Stimulated activated CD8-positive, alpha-beta memory T cell treated with anti-CD3 and anti-CD28 coated beads, Interleukin-12 subunit alpha, Interleukin-12 subunit beta, amount 100 ng/mL, for 1 hour (primary cell): ENCODE measurements at places on chromosomes 1 and 21.

- no peak for DNase-seq
Observed at GRCh38 chr1:235883261-235883927, 16.7 kb upstream of the LYST start.

DNA sequence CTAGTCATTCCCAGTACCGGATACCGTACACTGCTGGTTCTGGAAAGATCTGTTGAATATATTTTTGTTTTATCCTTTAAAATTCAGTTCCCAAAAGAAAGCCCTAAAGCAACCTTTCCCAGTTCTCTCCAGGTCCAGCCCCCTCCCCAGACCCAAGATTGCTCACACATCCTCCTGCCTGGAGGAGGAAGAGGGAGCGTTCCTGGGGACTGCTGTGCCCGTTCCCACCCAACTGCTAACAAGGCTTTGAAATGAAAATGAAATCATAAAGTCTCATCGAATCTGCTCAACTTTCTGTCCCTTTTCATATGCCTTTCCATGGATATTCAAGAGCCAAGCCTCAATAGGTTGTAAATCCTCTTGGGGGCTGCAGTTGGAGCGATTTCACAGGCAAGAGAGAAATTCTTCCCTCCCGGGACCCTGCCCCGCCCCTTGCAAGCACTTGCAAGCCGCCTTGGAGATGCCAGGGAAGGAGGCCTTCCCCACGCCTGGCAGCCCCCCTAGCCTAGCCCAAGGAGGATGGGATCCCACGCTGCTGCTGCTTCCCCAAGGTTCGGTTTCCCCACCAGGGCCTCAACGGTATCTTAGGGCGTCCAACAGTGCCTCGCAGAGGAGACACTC is 113.2 kb upstream of the CACHD1 start:
- DNase-seq: no peak

DNA sequence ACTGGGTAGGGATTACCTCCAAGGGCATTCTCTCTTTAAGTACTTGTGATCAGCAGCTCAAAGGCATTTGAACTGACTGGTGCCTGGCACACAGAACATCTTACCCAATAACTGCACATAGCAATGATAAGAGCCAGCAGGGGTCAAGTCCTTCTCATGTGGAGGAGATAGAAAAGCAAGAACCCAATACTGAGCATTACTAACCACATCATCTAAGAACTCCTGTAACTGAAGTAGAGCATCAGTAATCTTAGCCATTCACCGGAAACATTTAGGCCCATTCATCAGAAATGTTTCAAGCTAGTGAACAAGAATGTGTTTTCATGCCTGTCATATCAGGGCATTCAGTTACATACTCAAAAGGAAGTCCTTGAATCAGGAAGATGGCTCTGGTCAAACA is 33.6 kb upstream of the THEM4 start:
- no peak for DNase-seq

DNA sequence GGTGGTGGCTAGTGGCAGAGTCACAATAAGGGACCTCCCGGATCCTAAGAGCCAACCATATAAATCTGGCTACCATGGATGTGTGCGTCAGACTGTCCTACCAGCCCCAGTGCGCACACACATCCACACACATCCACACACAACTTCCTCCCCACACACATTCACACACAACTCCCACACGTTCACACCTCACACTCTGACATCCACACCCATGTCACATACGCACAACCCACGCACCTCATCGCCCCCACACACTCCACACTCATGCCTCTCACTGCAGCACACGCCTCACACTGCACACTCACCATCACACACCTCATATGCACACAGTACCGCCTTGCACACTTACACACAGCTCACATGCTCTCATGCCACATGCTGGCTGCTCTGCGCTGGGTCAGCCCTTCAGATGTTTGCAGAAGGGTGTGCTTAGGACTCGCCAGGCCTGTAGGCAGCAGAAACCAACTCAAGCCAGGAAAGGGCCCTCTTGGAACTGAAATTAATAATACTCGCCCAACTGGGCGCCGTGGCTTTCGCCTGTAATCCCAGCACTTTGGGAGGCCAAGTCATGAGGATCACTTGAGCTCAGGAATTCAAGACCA is 3.0 kb downstream of the LDLRAD2 start:
- no peak for DNase-seq

GRCh38 chr1:223323491-223324484 is 40.2 kb downstream of the SUSD4 start:
- no peak for DNase-seq

DNA sequence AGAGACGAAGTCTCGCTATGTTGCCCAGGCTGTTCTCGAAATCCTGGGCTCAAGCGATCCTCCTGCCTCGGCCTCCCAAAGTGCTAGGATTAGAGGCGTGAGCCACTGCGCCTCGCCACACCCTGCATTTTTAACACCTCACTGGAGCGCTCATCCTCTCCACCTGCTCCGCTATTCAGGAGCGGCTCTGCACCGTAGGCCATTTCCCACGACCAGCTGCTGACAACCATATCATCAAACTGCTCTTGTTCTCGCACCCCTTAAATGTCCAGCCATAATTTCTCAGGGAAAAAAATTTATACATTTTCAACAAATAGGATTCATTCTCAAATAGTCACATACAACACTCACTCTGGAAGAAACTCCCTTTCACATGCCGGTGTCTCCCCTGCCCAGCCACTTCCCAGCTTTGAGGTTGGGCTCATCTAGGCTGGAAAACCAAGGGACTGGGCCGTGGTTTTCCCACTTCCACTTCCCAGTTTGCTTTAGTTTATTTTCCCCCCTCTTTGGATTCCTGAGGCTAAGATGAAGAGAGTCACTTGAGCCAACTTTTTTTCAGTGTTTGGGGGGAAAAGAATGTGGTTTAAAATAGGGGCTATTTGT is 639 bp upstream of the IPO9 start:
- no peak for DNase-seq

DNA sequence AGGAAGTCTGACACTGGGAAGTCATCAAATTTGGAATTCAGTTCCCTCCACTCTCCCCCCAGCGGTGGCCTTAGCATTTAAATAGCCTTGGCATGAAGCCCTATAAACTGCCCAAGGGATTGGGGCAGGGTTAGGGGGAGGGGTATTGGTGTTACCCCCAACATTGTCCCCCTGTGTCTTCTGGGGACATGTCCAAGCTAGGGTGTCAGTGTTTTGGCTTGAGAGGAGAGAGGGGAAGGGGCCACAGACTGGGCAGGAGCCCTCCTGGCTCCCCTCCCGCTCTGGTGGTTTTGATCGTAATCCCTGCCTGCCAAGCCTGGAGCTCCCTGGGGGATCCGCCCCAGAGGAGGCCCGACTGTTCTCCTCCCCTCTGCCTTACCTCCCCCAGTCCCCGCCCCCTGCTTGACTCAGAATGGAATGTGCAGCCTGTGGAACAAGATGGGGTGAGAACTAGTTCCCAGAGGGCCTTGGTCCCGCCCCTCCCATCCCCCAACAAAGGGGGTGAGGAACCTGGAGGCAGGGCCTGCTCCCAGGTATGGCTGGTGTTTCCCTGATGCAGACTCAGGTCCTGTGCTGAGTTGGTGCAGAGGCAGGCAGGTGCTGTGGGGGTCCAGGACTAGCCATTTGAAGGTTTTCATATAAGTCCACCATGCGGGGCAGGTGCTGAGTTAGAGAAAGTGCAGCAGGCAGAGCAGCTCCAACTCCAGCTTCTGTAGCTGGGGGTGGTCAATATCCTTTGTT is 7.4 kb downstream of the SOX13 start:
- no peak for DNase-seq

GRCh38 chr1:78902641-78903040 is 103.9 kb downstream of the ADGRL4 start:
- no peak for DNase-seq

- no peak for DNase-seq
Observed at GRCh38 chr21:44952116-44952928, 12.5 kb downstream of the SLX9 start.

- no peak for DNase-seq
Observed at GRCh38 chr1:200473698-200474371, 64.0 kb upstream of the ZNF281 start.

DNA sequence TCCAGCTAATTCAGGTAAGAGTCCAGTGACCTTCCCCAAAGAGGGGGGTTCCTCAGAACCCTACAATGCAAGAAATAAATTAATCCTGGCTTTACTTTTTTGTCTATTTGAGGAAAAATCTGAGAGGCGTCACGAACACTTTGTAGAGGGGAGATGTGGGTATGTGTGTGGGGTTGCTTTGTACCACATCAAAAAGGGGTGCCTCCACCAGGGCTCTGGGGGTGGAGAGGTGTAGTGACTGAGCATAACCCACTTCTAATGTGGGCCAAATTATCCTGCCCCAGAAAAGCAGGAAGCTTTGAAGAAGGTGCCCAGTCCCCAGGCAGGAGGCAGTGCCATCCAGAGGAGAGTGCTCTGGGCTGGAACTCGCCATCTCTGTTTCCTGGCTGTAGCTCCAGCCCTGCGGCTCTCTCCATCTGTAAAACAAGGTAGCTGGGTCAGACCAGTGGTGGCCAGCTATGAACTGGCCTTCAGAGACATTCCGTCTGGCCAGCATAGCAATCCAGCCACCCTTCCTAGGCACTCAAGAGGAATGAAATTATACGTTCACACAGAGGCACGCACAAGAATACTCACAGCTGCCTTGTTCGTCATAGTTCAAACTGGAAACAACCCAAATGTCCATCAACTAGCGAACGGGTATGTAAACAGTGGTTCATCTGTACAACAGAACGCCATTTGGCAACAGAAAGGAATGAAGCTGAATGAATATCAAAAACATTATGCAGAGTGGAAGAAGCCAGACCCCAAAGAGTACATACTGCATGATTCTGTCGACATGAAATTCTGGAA is 45.4 kb upstream of the TNFRSF1B start:
- DNase-seq: no peak

DNA sequence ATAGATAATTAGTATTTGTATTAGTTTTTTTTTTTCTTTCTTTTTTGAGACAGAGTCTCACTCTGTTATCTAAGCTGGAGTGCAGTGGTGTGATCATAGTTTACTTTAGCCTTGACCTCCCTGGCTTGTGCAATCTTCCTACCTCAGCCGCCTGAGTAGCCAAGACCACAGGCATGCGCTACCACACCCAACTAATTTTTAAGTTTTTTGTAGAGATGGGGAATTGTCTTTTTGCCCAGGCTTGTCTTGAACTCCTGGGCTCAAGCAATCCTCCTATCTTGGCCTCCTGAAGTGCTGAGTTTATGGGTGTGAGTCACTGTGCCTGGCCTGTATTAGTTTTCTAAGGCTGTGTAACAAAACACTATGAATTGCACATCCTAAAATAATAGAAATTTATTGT is 58.3 kb downstream of the MSH4 start:
- DNase-seq: no peak

GRCh38 chr1:22841860-22842281 is 130.8 kb downstream of the LACTBL1 start:
- DNase-seq: no peak

DNA sequence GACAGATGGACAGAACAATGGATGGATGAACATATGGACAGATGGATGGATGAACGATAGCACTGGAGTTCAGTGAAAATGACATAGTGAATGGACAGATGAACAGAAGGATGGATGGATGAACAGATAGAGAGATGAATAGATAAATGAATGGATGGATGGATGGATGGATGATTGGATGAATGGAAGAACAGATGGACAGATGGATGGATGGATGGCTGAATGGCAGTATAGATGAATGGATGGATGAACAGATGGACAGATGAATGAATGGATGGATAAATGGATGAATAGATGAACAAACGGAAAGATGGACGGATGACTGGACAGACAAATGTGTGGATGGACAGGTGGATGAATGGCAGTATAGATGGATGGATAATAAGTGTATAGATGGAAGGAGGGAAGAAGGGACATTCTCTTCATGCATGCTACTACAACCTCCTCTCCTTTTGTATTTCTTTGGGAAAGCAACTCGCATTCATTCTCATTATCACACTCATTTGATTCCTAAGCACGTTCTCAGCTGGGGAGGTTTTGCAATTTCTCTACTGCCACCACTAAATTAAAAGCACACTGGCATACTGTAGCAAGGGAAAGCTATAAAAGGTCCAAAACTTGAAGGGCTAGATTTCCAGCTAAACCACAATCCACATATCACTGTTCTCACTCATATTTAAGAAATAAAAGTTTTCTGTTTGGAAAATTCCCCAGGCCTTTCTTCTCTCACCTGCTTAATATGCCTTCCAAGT is 34.1 kb downstream of the SUSD4 start:
- no peak for DNase-seq

GRCh38 chr1:10101929-10102328 is 69.2 kb downstream of the UBE4B start:
- DNase-seq: no peak

DNA sequence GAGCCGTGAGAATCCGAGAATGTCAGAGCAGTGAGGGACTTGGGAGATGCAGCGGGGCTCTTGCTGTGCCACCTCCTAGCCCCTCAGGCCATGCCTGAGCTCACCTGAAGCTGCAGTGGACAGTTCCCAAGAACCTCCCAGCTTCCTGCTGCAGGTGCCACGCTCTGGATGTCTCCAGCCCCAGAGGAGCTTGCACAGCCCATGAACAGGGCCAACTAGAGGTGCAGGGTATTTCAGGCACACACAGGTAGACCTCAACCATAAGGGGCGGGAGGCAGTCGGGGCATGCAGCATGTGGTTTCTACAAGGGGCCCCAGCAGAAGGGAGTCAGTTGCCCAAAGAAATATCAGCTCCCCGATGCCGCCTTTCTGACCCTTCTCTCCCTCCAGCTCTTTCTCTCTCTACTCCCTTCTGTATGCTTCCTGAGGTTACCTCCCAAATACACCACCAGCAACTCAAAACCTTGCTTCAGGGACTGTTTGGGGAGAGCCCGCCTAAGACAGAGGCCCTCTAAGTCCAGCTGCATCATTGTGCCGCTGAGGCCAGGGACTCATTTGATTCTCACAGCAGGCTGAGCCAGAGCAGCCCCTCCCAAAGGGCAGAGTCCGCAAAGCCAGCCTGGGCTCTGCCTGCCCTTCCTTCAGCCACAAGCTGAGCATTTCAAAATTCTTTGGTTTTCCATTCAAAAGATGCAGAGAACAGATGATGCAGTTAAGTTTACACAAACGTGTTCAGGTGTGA is 209.8 kb downstream of the MATN1 start:
- DNase-seq: no peak

GRCh38 chr21:46544824-46545223 is 60.1 kb downstream of the S100B start:
- no peak for DNase-seq

DNA sequence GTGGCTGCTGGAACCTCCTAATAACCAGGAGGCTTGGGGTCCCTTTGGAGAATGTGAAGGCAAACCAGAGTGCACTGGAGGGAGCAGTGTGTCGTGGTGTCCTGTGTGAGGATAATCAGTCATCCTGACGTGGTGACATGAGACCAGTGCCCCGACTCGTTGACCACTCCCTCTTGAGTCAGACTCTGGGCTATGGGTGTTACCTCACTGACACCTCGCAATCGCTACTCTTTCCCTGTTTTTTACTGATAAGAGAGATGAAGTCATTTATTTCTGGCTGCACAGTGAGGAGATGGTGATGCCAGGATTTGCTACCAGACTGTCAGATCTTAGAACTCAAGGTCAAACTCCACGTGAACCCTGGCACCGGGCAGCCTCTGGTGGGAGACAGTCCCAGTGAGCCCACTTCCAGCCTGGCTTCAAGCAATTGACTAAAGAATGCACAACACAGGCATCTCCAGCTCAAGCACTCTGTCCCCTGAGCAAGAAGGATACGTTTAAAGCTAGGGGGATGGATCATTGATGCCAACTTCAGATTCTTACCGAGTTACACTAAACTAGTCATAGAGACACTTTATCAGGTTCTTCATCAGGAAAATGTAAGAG is 30.3 kb downstream of the UBASH3A start:
- no peak for DNase-seq
